ENCODE measurements at places on chromosomes 1 and 21. TPM values are rescaled to one million over a fixed set of nuclear protein-coding genes. Genes with fewer than 3 reads are reported as not detected.

The CD34 gene
- 0.21 TPM for total RNA-seq

The ACTL8 gene
- total RNA-seq: not detected

The SYPL2 gene
- total RNA-seq: not detected

The NECTIN4 gene
- total RNA-seq: 97.8 TPM

The SDF4 gene
- total RNA-seq: 73.1 TPM

The TMEM183A gene
- 139 TPM for total RNA-seq

The FMO4 gene
- total RNA-seq: 0.85 TPM

The MYOCOS gene
- total RNA-seq: not detected

The CCDC185 gene
- total RNA-seq: not detected

The TMEM81 gene
- 0.96 TPM for total RNA-seq

The HSD3B2 gene
- not detected for total RNA-seq

The PLEKHN1 gene
- 3.6 TPM for total RNA-seq

The LEPR gene
- 22.4 TPM for total RNA-seq

The CELA2B gene
- total RNA-seq: not detected

The PRR9 gene
- total RNA-seq: not detected

The CD1E gene
- not detected for total RNA-seq

The CYP4A22 gene
- not detected for total RNA-seq

The FBXO42 gene
- total RNA-seq: 15.2 TPM

The RGS8 gene
- total RNA-seq: not detected

The GSTM1 gene
- 0.96 TPM for total RNA-seq

The IL10 gene
- total RNA-seq: not detected

The NPL gene
- total RNA-seq: 2.9 TPM

The APCS gene
- not detected for total RNA-seq

The KRTAP20-4 gene
- not detected for total RNA-seq

The CFAP107 gene
- not detected for total RNA-seq

The CAPN8 gene
- total RNA-seq: not detected

The GJB5 gene
- 65.4 TPM for total RNA-seq

The SERPINC1 gene
- total RNA-seq: 0.24 TPM

The RYR2 gene
- total RNA-seq: not detected

The SPOCD1 gene
- total RNA-seq: 15.2 TPM

The ILDR2 gene
- 3.1 TPM for total RNA-seq

The KAZN gene
- 4.9 TPM for total RNA-seq

The MTARC1 gene
- 3.1 TPM for total RNA-seq

The INSRR gene
- not detected for total RNA-seq

The KRTAP12-4 gene
- total RNA-seq: not detected

The TLR5 gene
- total RNA-seq: 1.1 TPM

The SLC5A9 gene
- total RNA-seq: 0.24 TPM

The AXDND1 gene
- total RNA-seq: 0.48 TPM

The FALEC gene
- total RNA-seq: not detected

The S100A2 gene
- 1,509 TPM for total RNA-seq

The OLFML3 gene
- total RNA-seq: not detected

The TTLL7 gene
- total RNA-seq: 0.43 TPM

The KRTAP12-3 gene
- not detected for total RNA-seq

The ARHGEF11 gene
- 16.4 TPM for total RNA-seq

The PI4KB gene
- 28.0 TPM for total RNA-seq

The RGS16 gene
- total RNA-seq: 0.72 TPM

The KLHDC7A gene
- not detected for total RNA-seq
